ENCODE measurements at places on chromosomes 5 and 9. TPM values are rescaled to one million over a fixed set of nuclear protein-coding genes. Genes with fewer than 3 reads are reported as not detected.
A peak's percentile ranks its signal among the peaks of the same experiment; 100 is the strongest.

Gene NAIF1
- 13.2 TPM for total RNA-seq

Gene OTULINL
- 67.7 TPM for total RNA-seq

Gene PDE6A
- not detected for total RNA-seq

Gene QRFP
- total RNA-seq = not detected

Gene SLC12A7
- total RNA-seq = 37.5 TPM

Gene TLX3
- not detected for total RNA-seq

Gene MPDZ
- not detected for total RNA-seq

Gene DMRT3
- not detected for total RNA-seq

Gene IFNE
- total RNA-seq = 0.61 TPM

Gene VLDLR
- total RNA-seq = 7.4 TPM

Gene NEURL1B
- 3.0 TPM for total RNA-seq

Gene SIT1
- 174 TPM for total RNA-seq

Gene TTC23L
- total RNA-seq = not detected

DNA sequence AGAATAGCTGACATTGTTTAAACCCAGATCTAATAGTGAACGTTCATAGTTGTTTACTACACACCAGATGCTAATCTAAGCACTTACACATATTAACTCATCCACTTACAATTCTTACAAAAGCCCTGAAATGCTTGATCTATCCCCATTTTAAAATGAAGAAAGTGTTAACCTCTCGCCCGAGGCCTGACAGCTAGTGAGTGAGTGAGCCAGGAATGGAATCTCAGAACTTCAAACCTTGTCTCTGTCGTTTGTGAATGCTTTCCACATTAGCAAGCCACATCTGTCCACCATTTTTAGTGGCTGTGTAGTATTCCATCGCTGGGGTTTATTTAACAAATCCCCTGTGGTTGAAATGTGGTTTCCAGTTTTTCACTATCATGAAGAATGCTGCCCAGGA is 24.9 kb upstream of the NEURL1B start:
- no peak for DNase-seq

GRCh38 chr5:1493413-1493812 is 30.3 kb downstream of the LPCAT1 start:
- no peak for DNase-seq

DNA sequence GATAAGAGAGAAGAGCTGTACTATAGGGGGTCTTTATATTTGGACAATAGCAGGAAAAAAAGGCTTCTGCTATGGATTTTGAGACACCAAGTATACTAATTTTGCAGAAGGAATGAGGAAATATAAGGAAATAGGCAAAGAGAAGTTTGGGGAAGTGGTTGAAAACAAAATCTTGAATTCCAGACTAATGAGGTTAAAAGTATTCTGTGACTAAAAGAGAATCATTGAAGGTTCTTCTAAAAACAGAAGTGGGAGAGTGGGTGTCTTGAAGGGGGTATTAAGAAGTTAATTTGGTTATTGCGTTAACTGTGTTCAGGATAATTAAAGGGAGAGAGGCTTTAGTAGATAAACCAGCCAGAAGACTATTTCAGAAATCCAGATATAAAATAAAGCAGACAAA is 148.7 kb downstream of the RFK start:
- no peak for DNase-seq

GRCh38 chr5:14684757-14685156 is 20.2 kb downstream of the OTULIN start:
- no peak for DNase-seq

DNA sequence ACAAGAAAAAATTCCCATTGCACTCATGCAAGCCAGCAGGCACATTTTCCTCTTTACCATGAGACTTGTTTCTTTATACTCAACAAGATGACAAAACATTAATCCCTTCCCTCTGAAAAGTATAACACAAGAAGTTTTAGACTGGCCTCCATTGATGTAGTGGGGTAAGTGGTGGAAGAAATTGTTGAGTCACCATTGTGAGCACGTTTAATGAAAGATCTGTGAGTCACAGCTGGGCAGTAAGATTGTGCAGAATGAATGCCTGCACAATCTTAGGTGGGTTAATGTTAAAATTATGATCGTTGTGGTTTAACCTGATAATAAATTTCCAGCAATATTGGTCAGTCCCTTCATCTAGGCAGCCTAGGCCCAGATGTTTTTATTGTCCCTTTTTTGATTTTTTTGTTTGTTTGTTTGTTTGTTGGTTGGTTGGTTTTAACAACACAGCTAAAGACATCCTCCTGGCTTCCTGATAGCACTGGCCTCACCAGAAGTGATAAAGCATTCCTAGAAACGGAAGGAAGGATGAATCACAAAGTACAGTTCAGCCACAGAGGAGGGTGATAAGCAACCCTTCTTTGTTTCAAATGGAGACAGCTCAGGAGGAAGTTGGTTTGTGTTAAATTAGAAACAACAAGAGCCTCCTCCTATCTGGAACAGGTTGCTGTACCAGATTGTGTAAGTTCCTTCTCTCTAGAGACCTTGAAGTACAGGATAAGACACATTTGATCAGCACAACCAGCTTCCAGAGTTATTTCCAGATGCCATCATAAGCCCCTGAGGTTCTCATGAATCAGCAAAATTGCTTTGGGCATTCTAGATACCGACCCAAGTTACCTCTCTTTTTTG is 40.3 kb downstream of the SLC24A2 start:
- no peak for DNase-seq

DNA sequence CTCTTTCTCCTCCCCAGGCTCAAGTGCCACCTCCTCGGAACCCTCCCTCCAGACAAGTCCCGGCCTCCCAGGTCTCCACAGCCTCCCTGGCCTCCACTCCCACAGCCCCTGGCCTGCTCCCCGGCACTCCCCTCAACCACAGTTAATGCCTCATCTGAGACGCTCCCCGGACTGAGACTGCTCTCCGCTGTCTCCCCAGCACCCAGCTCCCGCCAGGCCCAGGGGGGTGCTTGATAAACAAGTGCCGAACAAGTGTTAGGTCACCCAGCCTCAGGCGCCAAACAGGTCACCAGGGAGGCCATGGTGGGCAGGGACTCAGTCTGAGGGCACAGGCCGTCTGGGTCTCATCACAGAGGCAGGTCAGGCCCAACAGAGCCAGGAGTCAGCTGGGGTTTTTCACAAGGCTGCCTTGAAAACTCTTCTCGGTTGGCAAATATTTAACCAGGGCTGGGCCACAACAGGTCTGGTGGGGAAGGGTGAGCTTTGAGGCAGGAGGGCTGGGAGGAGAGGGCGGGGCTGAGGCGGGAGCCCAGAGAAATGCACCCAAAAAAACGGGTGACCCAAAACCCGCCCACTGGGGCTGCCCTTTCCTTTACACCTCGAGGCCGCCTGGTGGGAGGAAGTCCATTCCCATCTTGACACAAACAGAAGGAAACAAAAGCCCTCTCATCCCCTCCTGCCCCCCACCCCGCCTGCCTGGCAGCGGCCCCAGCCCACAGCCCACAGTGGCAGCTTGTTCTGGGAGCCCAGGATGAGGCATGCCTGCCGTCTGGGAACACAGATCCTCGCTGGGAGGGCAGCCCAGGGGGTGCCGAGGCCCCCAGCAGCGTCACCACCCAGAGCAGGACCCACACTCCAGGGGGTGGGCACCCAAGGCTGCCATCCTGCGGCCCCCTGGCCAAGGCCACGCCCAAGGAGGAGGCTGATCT is 66.6 kb upstream of the STXBP1 start:
- DNase-seq = no peak

DNA sequence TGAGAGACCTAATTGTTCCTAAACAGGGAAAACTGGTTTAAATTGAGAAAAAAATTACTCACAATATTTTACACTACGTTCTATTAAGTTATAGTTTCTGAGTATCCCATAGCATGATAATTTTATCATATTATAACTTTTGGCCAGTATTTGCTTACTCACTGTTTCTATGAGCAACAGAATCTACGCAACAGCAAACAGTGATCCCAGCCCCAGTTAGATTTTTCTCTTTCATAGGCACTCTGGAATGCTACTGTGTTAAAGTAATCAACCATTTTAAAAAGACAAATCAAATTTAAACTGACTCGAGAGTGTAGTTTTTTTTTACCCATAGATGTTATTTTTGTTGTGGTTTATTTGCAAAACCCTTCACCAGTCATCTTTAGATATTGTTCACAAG is 107.2 kb downstream of the XRCC4 start:
- DNase-seq = no peak

DNA sequence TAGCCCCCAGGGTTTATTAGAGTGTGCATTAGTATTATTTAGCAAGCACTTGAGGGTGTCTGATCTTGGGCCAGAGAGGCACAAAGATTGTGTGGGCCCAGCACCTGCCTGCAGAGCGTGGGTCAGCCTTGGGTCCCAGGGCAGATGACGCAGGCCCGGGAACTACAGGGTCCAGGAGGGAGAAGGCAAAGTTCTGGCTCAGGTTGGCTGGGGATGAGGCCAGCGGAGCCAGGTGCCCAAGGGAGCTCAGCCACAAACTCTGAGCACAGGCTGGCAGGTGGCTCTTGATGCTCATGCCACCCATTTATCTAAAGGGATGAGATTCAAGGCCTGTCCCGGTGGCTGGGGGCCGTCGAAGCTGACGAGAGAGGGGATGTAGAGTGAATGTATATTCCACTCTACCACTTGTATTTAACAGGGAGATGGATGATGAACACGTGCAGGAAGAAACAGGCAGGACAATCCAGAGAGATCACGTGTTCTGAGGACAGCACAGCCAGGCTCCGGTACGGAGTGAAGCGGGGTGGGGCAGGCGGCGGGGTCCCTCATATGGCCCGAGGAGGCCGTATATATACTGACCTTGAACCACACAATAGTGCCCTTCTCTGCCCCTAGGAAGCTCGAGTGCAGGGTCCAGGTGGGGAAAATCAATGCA is 818 bp upstream of the OBP2A start:
- no peak for DNase-seq

GRCh38 chr5:922436-923280 is 30.0 kb downstream of the TRIP13 start:
- DNase-seq = no peak

DNA sequence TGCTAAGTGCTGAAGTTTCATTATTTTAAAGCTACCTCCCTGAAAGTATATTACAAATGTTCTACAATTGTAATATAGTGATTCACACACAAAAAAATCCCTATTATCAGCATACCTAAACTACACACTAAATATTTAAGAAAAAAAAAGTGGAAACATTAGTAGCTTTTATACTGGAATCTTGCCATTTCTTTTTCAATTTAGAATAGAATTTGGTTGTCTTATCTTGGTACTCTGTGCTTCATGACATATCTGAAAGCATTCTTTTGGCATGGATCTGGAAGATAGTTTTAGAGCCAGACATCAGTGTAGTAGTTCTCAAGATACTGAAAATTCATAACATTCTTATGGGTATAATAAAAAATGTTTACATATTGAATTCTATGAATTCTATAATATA is 35.0 kb downstream of the SLC1A3 start:
- no peak for DNase-seq

GRCh38 chr9:105414947-105415661 is 32.7 kb upstream of the FSD1L start:
- peak; percentile 49 for DNase-seq

- DNase-seq = peak; percentile 58
Observed at GRCh38 chr5:169302491-169303118, 1.7 kb upstream of the SLIT3 start.

DNA sequence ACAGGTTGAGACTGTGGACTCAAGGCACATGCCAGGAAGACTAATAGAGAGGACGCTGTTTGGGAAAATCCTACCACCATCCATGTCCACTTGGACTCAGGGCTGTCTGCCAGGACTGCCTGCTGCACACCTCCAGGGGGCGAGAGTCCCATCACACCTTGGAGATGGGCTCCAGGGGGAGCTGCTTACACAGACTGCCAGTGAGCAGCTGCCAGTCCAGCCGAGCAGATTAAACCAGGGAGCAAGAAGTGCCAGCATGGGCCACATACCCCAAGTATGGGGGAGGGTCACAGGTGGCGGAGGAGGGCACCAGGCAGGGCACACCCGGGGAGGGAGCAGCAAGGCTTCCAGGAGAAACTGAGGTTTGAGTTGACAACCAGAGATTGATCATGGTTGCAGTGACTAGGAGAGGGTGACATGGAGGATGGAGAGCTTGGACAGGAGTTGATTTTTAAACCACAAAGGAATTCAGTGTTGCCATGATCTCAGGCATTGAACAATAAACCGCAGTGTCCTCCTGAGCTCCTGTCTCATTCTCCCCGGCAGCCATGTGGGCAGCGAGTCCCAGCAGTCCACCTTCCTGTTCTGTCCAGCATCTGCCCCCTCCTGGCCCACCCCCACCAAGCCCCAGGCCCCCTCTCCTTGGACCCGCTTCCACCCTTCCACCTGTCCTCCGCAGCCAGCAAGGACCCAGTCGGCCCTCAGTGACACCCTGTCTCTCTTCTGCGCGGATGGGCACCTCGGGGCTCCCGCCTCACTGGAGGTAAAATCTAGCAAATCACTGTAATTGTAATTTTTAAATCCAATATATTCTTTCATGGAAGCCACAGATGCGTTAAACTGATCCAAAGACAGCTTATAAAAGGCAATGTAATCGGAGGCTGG is 3.1 kb upstream of the VAV2 start:
- no peak for DNase-seq

- DNase-seq = no peak
Observed at GRCh38 chr5:2748179-2748860, 3.2 kb downstream of the IRX2 start.

GRCh38 chr9:93911801-93912554 is 43.2 kb downstream of the BARX1 start:
- no peak for DNase-seq

DNA sequence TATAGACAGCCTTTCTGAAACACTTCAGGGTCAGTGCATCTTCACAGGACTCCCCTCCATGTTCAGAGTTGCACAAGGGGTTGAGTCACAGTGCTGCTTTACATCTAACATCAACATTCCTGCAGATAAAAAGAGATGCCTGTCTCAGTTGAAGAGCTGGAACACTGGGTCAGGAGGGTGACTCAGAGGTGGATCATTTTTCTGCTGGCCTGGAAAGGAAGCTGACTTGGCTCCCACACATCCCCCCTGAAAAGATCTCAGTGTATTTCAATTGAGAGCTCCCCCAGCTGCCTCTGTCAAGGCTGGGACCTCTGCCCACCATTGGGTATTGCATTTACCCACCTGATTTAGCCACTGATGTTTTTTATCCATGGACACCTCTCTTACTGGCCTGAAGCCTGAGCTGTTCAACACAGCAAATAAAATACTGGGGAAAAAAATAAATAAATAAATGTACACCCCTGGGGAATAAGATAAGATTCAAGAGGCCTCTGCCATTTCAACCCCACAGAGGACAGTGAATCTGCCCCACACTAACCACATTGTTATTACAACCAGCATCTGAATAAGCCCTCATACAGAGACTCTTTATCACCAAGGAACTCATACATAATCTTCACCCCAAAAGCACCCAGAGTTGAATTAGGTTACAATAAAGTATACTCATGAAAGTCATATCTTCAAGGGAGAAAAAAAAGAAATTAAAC is 716.4 kb downstream of the SEMA5A start:
- no peak for DNase-seq

DNA sequence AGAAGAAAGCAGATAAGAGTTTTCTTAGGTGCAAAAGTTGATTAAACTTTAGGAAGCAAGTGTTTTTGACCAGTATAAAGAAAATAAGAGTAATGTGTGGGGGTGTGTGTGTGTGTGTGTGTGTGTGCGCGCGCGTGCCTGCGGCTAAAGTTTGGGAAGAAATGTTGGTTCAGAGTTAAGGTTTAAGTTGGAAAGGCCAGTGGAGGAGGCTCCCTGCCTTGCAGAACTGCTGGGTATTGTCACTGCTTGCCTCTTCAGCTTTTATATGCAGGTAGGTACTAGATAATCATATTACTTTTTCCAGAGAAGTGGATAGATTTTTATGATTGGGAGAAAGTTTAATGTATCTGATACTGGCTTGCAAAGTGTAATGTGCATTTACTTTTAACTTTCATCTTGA is 2.0 kb downstream of the PIK3R1 start:
- DNase-seq = no peak

Data from activated naive CD8-positive, alpha-beta T cell treated with anti-CD3 and anti-CD28 coated beads, Interleukin-2, amount 10 ng/mL, durations not matched to agents 7 days and 5 days (primary cell).